ENCODE measurements at places on chromosomes 5 and 9.
A peak's percentile ranks its signal among the peaks of the same experiment; 100 is the strongest.

- no peak for DNase-seq
Measured at GRCh38 chr5:53917095-53917494, 356.7 kb downstream of the NDUFS4 start.

GRCh38 chr5:125685771-125686170, 737.4 kb upstream of the GRAMD2B start:
- no peak for DNase-seq

GRCh38 chr5:101728933-101729332, 567.2 kb downstream of the SLCO4C1 start:
- no peak for DNase-seq

DNA sequence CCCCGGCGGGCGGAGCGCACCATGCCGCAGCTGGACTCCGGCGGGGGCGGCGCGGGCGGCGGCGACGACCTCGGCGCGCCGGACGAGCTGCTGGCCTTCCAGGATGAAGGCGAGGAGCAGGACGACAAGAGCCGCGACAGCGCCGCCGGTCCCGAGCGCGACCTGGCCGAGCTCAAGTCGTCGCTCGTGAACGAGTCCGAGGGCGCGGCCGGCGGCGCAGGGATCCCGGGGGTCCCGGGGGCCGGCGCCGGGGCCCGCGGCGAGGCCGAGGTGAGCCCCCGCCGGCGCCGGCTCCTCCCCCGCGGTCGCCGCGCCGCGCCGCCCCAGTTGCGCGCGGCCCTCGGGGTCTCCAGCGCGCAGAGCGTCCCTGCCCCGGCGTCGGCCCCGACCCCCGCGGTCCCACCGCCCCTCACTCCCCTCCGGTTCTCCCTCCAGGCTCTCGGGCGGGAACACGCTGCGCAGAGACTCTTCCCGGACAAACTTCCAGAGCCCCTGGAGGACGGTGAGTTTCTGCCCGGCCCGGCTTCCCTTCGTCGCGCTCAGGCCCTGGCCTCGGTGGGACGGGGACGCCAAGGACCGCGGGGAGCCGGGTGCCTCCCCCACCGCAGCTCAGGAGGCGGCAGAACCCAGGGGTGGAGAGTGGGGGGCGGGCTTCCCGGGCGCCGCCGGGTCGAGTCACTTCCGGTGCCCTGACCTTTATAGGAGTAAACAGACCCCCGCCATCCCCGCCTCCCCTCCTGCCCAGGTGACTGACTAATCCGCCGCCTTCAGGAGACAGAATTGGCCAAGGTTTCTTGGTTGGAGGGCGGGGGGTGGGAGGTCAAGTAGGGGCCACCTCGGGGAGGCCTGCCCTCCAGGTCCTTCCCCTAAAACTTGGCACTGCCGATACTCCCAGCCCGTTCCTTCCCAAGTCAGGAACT, 665 bp downstream of the TCF7 start:
- DNase-seq: peak; percentile 72

DNA sequence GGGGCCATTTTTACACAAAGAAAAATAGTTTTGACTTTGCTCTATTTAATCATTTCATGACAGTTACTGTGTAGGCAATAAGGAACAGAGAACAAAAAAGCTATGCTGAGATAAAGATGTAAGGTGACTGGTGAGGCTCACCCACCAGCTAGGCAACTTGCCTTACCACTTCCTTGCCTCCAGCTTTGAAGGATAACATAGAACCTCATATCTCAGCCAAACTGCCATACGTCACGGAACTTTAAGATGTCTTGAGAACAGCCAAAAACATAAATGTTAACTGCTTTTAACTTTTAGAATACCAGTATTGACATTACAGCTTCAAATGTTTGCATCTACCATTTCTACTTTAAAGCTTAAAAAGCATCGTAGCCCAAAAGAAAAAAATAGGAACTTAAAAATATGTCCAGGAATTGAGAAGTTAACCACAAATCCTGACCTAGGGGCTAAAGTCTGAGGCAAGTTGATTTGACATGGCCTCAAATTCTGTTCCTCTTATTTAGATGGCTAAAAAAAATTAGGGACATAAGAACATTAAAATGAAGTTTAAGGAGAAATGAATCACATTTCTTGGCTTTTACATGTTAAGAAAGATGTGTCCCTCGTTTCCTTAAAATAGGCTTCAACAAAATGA, 7.7 kb upstream of the GCNT4 start:
- DNase-seq: no peak

DNA sequence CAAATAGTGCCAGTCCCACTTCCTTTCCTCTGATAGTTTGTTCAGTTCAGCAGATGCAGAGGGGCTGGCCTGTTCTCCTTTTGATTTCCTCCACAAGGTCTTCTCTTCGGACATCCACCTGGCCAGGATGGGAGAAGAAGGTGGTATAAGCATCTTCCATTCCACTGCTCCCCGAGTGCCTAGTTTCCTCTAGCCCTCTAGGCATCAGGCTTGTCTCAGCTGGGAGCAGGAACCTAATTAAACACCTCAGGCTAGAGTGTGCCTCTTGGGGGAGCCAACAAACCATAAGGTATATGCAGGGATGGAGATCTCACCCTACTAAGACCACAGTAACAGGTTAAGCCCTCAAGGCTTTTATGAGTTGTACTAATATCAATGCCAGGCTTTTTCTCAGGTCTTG, 835 bp upstream of the DND1 start:
- DNase-seq: no peak

DNA sequence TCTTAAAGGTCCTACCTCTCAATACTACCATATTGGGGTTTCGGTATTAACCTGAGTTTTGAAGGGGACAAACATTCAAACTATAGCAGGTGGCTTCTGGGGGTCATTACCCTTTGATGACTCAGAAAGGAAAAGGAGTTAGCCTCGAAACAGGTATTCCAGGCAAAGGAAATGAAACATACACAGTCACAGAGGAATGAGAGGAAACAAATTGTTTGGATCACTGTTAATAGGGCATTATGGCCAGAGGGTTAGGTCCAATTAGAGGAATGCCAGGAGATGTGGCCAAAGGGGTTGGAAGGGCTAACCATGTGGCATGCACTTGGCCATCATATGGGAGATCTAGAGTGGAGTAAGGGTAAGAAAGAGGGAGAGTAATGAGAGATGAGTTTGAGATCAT, 23.9 kb upstream of the NIM1K start:
- no peak for DNase-seq

GRCh38 chr9:22008717-22009505, at the start of gene CDKN2B:
Gene CDKN2B, minus strand, starts transcription at chr9:22009305. Its CDS starts 352 bp downstream, at chr9:22008953.
- no peak for DNase-seq

Data from stimulated activated CD8-positive, alpha-beta memory T cell treated with anti-CD3 and anti-CD28 coated beads, Interleukin-12 subunit alpha, Interleukin-12 subunit beta, amount 100 ng/mL, for 1 hour (primary cell).